ENCODE measurements at places on chromosomes 6 and 20. TPM values are rescaled to one million over a fixed set of nuclear protein-coding genes. Genes with fewer than 3 reads are reported as not detected.

OR2B6 gene
- total RNA-seq = not detected

GPSM3 gene
- total RNA-seq = 2.4 TPM

VGLL2 gene
- 32.4 TPM for total RNA-seq

HSPA12B gene
- 10.4 TPM for total RNA-seq

XKR7 gene
- not detected for total RNA-seq

HAO1 gene
- not detected for total RNA-seq

TFAP2D gene
- not detected for total RNA-seq

Measured in heart right ventricle (tissue), 16 donors.